ENCODE measurements at places on chromosomes 16 and 17.

- DNase-seq: no peak
These were observed 159.4 kb upstream of the ZNF267 start for GRCh38 chr16:31713945-31714902.

- DNase-seq: no peak
These were observed 18.8 kb downstream of the ADORA2B start for GRCh38 chr17:15963670-15964110.

GRCh38 chr16:85114909-85115567 is 2.8 kb upstream of the CIBAR2 start:
- peak; percentile 90 for DNase-seq

DNA sequence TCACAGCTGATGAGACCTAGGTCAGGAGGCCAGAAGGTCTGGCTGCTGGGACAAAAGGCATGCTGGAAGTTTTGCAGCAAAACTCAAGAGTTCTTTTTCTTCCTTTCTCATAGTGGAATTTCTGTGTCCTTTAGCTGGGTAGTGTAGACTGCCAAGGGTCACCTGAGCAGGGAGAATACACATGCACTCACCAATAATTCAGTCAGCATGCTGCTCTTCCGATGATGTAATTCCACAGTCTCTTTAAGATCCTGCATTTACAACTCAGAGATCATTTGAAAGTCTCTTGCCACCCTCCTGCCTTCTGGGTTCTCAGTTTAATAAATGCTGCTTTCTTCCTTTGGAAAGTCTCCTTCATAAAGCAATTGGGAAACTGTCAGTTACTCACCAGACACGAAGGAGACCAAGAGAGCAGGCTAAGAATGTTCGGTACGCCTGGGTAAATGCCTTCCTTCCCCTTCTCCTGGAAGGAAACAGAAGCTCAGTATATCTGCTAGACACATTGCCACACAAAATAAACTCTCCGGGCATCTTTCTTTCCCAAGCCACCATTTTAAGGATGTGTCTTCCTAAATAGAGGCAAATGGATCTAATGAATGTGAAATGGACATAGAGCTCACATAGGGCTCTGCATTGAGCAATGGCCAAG is 473.1 kb downstream of the GRIN2A start:
- no peak for DNase-seq

DNA sequence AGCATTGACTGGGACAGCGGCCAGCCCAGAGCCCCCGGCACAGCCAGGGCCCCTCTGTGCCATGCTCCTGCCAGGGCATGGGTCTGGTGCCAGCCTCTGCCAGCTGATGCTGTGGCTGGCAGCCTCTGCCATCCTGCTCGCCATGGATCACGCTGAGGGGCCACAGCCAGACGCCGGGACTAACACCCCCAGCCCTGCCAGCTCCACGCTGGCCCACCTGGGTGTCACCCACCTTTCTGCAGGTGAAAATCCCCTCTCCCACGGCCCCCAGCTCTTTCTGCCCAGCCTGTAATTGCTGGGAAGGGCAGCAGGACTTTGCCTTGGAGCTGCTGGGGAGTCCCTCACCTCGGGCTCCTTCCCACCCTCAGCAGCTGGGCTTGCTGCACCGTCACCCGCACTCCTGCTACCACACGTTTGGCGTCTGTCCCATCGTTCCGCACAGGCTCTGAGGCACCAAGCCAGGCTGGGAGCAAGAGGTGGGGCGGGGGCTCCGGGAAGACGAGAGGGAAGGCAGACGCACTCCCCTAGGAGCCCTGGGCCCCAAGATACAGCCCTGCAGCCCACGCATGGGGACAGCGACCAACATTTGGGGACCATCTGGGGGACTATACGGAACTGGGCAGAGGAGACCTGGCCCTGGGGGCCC is 42.0 kb upstream of the ACSF3 start:
- DNase-seq: peak; percentile 52

DNA sequence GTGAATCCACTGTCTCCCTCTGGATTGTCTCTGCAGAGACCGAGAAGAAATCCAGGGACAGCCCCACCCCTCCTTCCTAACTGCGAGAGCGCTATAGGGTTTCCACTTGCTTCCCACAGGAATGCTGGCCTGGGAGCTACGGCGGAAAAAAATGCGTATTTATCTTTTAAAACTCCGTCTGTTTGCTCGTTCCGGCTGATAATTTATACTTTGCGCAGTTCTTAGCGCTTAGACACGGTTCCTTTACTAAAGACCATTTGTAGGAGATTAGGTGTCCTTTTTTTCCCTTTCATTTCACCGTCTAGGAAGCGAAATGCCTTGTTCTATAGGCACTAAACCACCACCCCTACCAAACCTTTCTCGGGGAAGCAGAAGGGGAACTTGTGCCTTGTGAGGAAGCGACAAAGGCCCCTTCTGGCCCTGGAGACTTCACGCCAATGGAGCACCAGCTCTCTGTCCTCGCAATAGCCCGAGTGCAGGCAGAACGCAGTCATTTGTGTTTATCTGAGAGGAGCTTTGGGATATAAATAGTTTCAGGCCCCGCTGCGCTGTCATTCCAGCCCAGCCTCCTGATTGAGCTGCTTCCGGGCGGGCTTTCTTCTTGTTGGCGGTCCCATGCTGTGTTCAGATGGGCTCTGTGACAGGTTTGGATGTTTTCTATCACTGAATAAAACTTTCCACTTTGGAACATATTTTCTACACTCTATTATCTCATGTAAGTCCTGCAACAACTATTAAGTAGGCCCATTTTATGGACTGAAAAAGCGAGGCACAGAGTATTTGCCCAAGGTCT is 791 bp upstream of the SUPT4H1 start:
- DNase-seq: peak; percentile 61

DNA sequence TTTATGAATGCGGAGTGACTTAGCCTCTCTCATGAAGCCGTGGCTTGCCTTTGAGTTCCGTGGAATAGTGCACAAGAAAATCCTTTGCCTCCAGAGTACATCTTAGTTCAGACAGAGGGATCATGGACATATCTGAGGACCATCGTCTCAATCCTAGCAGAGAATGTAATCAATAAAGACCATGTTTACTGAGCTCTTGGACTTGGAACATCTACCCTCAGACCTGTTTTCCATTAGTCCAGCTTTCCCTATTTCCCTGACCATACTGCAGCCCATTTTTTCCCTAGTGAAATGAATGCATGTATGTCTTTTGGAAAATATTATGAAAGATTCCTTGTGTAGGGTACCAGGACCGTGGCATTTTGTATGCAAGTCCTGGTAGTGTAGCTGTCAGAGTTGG is 90.2 kb downstream of the PLCG2 start:
- no peak for DNase-seq

- peak; percentile 45 for DNase-seq
These were observed 121.3 kb downstream of the CDH13 start for GRCh38 chr16:82748026-82748425.

GRCh38 chr16:48106446-48106845 is 49.3 kb downstream of the ABCC12 start:
- peak; percentile 64 for DNase-seq

DNA sequence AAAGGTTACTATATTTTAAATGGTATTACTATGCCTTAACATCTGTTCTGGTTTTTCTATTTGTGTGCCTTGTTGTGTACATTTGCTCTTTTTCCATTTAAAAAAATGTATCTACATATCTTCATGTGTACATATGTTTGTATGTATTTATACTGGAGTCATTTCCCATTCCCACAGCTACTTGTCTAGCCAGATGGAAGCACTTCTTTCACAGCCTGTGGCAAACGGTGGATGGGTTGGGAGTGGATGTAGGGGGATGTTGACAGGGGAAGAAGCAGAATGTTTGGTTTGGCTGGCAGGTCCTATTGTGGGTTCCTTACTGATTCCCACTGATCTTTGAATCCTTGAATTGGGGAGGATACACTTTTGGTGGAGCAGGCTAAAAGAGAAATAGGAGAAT is 93.6 kb upstream of the CNTNAP4 start:
- no peak for DNase-seq

GRCh38 chr17:33968350-33969044 is 286.6 kb upstream of the CCL2 start:
- peak; percentile 85 for DNase-seq

GRCh38 chr17:27811961-27812360 is 11.6 kb upstream of the NOS2 start:
- DNase-seq: no peak

GRCh38 chr16:10877472-10877946 is 507 bp downstream of the CIITA start:
- no peak for DNase-seq

DNA sequence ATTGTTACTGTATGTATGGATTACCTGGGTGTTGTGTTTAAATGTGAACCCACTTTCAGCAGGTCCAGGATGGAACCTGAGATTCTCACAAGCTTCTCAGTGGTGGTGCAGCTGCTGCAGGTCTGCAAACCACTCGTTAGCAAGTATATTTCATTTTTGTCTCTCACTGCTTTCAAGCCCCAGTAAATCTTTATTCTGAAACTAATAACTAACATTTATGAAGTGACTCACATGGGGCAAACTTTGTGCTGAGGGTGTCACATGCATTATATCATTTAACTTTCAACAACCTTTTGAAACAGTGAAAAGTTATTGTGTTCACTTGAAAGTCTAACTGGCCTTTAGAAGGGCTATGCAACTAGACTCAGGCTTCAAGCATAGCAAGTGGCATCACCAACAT is 98.9 kb upstream of the DYNLRB2 start:
- DNase-seq: no peak

- DNase-seq: no peak
These were observed 11.3 kb downstream of the DNAAF1 start for GRCh38 chr16:84156342-84156784.

- DNase-seq: no peak
These were observed 10.1 kb downstream of the MRM3 start for GRCh38 chr17:792277-792676.

DNA sequence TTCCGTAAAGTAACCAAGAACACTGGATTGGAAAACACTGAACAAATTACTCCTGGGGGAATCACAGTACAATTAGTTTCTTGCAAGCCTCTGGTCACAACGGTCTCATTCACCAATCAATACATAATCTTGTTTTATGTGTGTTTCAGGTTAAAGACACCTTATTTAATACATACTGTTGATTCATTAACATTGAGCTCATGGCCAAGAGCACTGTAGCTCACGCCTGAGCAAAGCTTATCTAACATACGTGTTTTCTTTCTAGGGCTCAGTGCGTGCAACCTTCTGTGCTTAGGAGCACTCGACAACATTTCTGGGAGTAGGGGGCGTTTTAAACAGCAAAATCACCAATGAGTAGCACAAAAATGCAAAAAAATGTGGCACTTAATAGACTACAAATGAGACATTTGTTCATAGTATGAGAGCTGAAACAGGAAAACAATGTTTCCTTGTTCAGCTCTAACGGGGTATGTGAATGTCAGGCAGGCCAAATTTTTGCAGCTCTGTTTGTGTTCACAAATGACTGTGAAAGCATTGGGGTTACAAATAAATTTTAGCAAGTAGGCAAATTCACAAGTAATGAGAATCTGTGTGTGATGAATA is 206.2 kb downstream of the CNTNAP4 start:
- peak; percentile 32 for DNase-seq

- no peak for DNase-seq
These were observed 677 bp downstream of the SULT1A2 start for GRCh38 chr16:28596115-28596630.

DNA sequence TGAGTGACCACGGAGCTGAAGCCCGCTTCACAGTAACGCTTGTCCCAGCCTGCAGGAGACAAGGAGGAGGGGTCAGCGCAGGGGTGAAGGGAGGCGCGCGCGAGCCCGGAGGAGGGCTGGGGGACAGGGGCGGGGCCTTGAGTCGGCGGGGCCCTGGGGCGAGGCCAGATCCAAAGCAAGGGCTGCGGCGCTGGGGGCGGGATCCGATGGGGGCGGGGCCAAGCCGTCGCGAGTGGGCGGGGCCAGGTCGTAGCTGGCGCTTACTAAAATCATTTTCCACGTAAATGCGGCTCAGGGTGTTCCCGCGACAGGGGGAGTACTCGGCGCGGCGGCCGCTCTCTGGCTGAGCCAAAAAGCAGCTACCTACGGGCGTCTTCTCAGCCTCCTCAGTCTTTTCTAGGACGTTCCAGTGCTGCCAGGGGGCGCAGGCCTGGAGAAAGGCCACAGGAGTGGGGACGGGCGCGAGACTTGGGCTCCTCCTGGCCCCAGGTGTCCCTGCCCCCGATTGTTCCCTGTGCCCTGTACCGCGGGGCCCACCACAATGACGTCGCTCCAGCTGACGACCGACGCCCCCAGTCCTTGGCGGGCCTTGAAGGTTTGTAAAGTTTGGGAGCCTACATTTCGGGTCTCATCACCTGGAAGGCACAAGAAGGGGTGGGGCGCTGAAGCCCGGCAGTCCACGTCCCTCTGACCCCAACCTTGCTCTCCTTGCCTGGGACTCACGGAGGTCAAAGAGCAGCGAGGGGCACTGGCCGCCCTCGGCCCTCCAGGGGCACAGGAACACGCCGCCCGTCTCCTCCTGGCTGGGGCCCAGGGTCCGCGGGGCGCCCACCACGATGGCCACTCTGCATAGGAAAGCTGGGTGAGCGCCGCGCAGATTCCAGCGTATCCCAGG is 3.9 kb downstream of the ITGA2B start:
- DNase-seq: peak; percentile 78

- no peak for DNase-seq
These were observed 415.0 kb upstream of the HSBP1 start for GRCh38 chr16:83392743-83393142.

DNA sequence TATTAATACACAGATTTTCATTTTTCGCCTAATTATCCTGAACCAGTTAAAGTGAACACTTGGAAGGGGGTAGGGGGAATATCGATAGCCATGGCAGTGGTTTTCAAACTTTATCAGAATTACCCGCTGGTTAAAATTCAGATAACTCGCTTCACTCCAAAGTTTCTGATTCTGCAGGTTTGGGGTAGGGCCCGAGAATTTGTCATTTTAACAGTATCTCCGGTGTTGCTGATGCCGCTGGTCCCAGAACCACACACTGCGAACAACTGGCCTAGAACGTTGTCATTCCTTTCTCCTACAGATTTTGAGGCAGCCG is 313 bp upstream of the NSRP1 start:
- no peak for DNase-seq

DNA sequence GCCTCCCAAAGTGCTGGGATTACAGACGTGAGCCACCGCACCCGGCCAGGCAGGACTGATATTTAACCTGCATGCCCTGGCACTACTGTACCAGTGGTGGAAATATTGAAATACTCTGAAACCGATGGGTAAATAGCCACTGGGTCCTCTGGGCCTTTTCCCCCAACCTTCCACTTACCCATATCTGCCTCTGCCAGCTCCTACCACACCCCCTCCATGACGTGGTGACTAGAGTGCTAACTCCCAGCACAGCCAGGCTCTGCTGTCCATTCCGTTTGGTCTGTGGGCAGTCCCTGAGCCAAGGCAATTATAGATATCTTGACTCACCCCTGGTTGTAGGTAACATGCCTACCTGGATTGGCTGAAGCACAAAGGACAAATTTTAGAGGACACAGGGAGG is 187.8 kb downstream of the PRKCB start:
- no peak for DNase-seq

DNA sequence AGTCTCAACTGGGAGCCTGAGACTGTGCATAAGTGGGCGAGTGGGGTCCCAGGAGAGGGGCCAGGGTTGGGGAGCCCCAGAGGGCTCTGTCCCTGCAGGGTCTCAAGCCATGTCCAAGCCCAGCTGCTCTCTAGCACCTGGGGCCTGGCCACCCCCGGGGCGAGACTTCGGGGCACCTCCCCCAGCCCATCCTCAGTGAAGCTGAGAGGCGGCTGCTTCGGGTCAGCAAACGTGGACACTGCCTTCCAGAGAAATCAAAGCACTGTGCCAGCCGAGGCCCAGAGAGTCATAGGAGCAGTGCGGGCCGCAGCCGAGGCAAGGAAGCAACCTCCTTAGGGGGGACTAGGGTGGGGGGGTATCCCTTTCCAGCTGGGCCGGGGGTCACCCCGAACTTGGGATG is 77.5 kb downstream of the ENGASE start:
- DNase-seq: peak; percentile 31
